ENCODE measurements at places on chromosomes 5 and 9. TPM values are rescaled to one million over a fixed set of nuclear protein-coding genes. Genes with fewer than 3 reads are reported as not detected.
A peak's percentile ranks its signal among the peaks of the same experiment; 100 is the strongest.

DNA sequence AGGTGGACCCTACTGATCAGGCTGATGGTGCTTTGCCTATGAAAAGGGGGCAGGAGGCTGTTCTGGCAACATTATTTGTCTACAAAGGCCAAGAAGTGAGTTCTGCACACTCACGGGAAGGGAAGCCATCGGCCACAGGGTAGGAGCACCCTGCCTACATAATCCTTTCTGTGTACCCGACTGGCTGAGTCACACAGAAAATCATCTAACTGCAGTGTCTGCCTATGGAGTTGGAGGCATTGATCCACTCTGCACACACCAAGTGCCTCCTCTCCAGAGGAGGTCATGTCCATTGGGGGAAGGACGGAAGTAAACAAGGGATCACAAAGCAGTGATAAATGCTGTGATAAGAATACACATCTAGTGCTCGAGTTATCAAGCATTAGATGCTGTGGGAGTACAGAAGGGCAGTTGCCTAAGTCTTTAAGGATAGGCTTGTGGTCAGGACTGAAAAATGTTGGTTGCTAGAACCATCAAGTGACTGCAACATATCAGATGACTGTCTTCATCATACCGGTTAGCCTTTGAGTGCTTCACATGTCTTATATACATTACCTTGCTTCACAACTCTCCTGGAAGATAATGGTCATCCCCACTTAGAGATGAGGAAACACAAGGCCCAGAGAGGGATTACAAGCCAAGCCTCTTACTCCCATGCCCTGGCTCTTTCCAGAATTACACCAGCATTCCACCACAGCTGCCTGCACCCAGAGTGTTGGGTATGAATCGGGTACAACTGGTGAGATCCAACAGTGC lies 1.3 kb upstream of the SLC2A8 start:
- no peak for DNase-seq

DNA sequence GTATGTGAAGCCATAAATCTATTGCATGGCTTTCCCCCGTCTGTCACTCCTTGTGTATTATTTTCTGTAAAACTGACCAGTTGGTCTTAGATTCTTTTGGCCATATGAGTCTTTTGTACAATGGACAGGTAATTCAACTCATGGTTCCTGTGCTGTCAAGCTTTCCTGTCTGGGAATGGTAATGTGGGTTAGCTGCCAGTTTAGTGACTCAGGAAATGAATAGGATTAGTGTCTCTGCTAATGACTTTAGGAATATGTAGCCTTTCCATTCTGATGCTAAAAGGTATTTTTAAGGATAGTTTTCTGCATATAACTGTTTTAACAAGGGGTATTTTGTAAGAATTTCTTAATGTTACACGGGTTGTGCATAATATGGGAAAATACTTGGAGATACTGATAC lies 182.7 kb downstream of the PBX3 start:
- no peak for DNase-seq

DNA sequence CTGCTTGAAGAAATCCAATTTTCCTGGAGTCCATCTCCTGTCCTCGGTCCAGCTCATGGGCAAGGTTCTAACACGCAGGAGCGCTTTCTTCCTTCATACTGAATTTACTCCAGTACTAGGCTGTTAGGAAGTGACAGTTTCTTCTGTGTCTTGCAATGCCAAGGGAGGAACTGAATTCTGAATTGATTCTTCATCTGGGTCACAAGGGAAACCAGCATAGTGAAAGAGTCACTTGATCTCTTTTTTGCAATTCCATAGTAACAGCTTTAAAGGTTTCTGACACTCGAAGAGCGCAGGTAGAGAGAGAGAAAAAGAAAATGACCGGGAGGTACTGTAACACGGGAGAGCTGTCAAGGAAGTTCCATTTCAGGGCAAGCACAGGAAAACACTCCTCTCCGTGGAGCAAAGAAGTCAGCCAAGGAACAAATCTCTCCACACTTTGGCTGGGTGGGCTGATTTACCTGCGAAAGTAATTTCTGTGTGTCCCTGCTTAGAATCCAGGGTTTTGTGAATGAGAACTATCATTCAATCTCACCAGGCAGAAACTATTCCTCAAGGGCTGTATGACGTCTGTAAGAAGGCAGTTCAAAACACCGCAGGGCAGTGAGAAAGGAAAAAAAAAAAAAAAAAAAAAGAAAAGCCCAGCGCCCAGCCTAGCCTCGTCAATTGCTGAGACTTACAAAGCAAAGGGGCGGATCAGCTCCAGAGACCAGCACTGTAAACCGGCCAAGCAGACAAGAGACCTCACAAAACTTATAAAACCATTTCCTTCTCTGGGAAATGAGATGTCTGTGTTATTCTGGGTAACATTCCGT lies 617.8 kb downstream of the PDE4D start:
- DNase-seq: peak; percentile 83

The ANKDD1B gene
- total RNA-seq: 0.17 TPM

DNA sequence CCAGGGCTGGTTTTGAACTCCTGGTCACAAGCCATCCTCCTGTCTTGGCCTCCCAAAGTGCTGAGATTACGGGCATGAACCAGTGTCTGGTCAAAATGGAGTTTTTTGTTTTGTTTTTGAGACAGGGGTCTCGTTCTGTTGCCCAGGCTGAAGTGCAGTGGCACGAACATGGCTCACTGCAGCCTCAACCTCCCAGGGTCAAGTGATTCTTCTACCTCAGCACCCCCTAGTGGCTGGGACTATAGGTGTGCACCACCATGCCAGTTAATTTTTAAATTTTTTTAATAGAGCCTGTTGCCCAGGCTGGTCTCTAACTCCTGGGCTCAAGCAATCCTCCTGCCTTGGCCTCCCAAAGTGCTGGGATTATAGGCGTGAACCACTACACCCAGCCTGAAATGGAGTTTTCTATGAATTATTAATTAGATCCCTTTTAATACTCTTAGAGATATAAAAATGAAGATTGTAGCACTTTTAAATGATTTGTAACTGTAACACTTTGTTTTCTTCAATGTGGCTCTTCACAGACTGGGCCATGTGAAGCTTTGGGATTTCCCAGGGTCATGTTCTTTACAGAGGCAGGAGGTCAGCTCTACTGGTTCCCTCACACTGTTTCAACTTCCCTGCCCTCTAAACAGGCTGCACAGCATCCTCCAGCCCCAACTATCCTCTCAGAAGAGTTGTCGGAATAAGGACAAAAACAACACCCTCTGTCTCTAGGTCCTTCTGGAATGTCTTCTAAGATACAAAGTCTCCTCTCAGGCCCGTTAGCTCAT lies 32.7 kb upstream of the SPARC start:
- DNase-seq: peak; percentile 25

DNA sequence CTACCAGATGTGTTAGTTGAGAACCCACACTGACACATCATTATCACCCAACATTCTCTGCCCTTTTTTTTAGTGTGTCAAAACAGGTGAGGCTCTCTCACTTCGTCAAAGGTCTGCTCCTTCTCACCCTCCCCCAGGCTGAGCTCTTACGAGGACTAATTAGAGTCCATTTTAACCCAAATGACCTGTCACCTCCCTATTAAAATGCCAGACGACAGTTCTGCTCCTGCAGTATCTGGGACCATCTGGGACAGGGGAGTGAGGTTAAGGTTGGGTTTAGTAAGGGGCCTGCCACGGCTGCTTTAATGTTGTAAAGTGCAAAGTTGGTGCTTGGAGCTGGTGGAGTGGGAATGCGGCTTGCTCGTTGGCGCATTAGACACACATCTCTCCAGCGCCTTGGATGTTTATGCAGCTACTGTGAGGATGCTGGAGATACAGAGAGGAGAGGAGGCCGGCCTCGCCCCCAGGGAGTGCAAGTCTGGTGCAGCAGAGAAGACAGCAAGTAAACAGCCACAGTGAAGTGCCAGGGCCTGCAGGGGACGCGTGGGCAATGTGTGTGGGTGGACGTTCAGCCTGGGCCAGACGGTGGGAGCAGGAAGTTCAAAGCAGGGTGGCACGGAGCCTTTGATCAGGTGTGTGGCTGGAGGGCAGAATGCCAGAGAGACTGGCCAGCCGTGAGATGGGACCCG lies 96.2 kb downstream of the C9orf50 start:
- DNase-seq: no peak
